ENCODE measurements at places on chromosomes 11 and 22.

DNA sequence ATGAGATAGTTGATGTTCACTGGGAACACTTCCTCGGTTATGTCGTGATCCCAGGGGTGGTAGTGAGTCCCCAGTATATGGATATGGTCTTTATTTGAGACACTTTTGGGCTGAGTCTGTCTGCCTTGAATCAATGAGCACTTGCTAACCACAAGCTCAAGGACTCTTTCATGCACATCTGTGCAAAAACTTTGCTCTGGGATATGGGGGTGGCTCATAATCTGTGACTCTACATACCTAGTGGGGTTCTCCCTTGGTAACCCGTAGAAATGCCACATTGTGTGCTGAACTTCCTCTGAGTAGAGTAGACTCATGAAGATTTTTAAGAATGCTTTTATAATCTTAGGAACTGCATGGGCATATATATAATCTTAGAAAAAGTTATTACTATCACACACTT lies 69.3 kb downstream of the SWAP70 start:
- DNase-seq: no peak

- no peak for DNase-seq
Observed at GRCh38 chr11:128311742-128312719, 275.3 kb downstream of the ETS1 start.

DNA sequence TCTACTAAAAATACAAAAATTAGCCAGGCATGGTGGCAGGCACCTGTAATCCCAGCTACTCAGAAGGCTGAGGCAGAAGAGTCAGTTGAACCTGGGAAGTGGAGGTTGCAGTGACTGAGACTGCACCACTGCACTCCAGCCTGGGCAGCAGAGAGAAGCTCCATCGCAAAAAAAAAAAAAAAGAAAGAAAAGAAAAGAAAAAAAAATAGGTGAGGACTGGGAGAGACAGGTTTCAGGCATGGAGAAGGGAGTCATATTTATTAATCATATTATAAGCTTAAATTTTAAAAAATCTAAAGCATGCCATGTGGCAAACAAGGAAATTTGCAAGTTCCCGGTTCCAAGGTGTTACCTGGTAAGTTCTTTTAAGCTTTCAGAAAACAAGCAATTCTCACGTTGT lies at the start of gene APOL5:
APOL5 (plus strand) TSS at position 301 of the 400 bp plus-strand sequence; CDS start at position 301, 0 bp downstream.
- no peak for DNase-seq

DNA sequence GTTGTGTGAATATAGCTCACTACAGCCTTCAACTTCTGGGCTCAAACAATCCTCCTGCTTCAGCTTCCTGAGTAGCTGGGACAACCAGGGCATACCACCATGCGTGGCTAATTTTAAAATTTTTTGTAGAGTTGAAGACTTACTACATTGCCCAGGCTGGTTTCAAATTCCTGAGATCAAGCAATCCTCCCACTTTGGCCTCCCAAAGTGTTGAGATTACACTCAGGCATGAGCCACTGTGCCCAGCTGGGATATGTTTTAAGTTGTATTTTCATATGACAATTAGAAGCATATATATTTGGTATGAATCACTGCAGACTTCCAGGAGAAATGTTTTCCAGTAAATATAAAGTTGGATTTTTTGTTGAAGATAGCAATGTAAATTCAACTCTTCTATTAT lies 15.4 kb downstream of the DDX10 start:
- no peak for DNase-seq

DNA sequence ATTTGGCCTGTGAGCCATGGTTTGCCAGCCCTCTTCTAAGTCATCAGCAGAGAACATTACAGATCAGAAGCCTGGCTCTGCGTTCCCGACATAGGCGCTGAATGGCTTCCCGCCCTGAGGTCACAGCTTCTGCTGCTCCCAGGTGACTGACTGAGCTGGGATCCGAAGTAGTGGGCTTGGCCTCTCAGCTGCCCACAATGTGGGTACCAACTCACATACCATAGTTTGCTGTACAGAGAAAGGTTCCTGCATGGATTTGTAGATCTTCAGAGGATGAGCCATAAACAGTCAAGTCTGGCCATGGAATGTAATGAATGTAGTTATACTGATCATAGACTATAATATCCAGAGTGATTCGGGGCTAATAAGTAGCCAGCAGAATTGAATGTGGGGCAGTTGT lies 42.6 kb downstream of the TEAD1 start:
- no peak for DNase-seq
